ENCODE measurements at places on chromosomes 6 and 20. TPM values are rescaled to one million over a fixed set of nuclear protein-coding genes. Genes with fewer than 3 reads are reported as not detected.

Gene TUBB2A
- 122 TPM for total RNA-seq

GRCh38 chr6:6747371-6747770 lies 158.9 kb downstream of the LY86 start:
- H3K27ac ChIP-seq: no peak overlapping the region
- no peaks in the 10 kb centered on the region for H3K36me3 ChIP-seq
- H3K27me3 ChIP-seq: peaks cover 2% of the 10 kb centered on the region
- DNase-seq: no peak
- H3K4me3 ChIP-seq: no peak overlapping the region
- peaks cover 28% of the 10 kb centered on the region for H3K4me1 ChIP-seq

DNA sequence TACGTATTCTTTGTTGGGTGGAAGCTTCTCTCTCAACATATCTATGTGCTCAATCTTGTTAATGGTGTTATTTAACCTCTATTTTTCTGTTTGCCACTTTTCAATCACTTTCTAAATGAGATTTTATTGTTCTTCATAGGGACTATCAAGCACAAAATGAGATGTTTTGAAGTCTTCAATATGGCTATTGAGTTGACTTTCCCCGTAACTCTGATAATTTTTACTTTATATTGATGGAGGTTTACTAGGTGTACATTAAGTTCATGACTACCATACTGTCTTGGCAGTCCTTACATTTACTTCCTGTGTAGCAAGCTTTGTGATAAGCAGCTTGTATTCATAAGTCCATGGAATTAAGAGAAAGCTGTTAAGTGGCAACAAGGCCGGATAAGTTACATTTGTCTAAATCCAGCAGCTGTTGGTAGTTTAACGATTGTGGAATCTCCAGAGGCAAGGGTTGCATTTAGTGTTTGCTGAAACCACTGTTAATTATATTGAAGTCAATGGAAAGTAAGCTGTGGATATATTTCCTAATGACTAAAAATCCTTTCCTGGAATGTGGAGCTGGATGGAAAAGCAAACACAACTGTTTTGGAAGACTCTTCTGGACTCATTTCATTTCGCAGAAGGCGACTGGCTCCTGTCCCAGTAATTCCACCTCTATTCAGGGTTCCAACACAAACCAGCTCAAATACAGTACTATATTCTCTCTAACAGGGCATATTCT lies 57.3 kb upstream of the SMIM29 start:
- no peak overlapping the region for H3K27ac ChIP-seq
- DNase-seq: no peak
- no peaks in the 10 kb centered on the region for H3K36me3 ChIP-seq

DNA sequence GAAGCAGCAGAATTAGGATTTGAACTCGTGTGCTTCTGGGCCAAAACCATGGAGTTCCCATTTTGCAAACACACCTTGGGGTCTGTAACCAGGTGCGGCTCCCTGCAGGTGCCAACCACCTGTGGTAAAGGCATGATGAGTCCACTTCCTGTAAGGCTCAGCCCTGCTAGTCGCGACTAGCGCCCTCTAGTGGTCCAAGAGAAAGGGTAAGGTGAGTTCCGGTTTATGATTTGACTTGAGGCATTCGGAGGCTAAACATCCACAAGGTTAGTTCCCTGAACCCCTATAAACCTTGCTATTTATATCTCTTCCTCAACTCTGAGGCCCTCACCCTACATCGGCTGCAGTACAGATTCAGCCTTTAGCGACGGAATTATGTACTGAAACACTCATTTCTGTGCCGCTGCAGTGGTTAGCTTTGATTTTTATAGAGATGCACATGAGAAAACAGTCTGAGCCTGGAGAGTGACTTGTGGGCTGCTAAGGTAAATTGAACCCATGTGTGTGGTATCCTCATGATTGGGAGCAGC lies 173.4 kb downstream of the PLCB1 start:
- peak; percentile 15 for DNase-seq
- H3K27ac ChIP-seq: no peak overlapping the region
- no peak overlapping the region for H3K4me3 ChIP-seq
- H3K36me3 ChIP-seq: no peaks in the 10 kb centered on the region

DNA sequence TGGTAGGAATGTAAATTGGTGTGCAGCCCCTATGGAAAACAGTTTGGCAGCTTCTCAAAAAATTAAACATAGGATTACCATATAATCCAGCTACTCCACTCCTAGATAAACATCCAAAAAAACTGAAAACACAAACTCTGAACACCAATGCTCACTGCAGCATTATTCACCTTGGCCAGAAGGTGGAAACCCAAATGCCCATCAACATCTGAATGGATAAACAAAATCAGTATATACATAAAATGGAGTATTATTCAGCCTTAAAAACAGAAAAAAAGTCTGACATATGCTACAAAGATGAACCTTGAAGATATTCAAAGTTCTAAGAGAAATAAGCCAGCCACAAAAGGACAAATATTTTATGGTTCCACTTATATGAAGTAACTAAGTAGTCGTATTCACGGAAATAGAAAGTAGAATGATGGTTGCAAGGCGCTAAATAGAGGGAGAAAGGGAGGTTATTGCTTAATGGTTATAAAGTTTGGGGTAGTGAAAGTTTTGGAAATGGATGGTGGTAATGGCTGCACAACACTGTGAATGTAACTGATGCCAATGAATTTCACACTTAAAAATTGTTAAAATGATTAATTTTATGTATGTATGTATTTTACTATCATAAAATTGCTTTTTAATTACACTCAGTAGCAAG lies 4.0 kb downstream of the PHF10 start:
- no peak overlapping the region for H3K4me3 ChIP-seq
- H3K36me3 ChIP-seq: no peaks in the 10 kb centered on the region
- DNase-seq: no peak
- H3K27me3 ChIP-seq: no peaks in the 10 kb centered on the region

Gene TRIM31
- total RNA-seq: not detected

- DNase-seq: no peak
- H3K27ac ChIP-seq: no peak overlapping the region
- peaks cover 25% of the 10 kb centered on the region for H3K4me1 ChIP-seq
- H3K27me3 ChIP-seq: peaks cover 11% of the 10 kb centered on the region
Observed at GRCh38 chr20:32446301-32447100, 88.4 kb downstream of the ASXL1 start.

GRCh38 chr6:116251568-116252384 lies 2.1 kb downstream of the TSPYL4 start:
- H3K4me1 ChIP-seq: peaks cover 25% of the 10 kb centered on the region
- no peak overlapping the region for H3K27ac ChIP-seq
- H3K27me3 ChIP-seq: no peaks in the 10 kb centered on the region
- peaks cover 32% of the 10 kb centered on the region for H3K36me3 ChIP-seq

GRCh38 chr6:132959639-132960326 lies 145.4 kb downstream of the RPS12 start:
- no peak for DNase-seq
- H3K4me3 ChIP-seq: no peak overlapping the region
- H3K4me1 ChIP-seq: peaks cover 11% of the 10 kb centered on the region
- peaks cover 4% of the 10 kb centered on the region for H3K27me3 ChIP-seq
- H3K36me3 ChIP-seq: no peaks in the 10 kb centered on the region

GRCh38 chr20:59221707-59222252 lies 58.2 kb downstream of the ZNF831 start:
- peaks cover 12% of the 10 kb centered on the region for H3K4me1 ChIP-seq
- H3K4me3 ChIP-seq: peak overlapping the region; percentile 31
- H3K27ac ChIP-seq: no peak overlapping the region
- H3K36me3 ChIP-seq: no peaks in the 10 kb centered on the region
- peaks cover 42% of the 10 kb centered on the region for H3K27me3 ChIP-seq

DNA sequence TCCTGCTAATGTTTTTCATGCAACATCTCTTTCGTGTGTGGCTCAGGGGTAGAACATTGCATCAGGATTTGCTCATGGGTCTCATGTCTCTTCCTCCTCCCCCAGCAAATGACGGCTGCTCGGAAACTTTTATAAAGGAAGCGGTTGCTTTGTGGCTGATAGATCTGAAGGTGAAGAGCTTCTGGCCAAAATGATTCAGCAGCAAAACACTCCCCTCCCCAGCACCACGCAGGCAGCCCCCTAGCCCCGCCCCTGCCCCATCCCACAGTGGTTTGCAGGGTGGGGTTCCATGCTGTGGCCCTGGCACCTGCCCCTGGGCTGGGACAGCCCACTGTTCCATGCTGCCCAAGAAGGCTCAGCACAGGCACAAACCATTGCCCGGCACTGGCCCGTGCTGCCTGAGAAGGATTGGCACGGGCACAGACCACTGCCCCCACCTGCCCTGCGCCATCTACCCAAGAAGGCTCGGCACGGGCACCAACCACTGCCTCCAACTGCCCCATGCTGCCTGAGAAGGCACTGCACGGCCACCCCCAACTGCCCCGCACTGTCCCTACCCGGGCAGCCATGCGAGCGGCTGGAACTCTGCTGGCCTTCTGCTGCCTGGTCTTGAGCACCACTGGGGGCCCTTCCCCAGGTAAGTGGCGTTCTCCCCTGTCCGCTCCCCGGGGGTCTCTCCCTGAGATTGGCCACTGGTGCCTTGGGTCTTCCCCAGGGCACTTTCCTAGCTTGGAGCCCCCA lies at the start of gene CST7:
Gene CST7, plus strand, starts transcription at position 331 of the 741 bp plus-strand sequence. Its CDS starts 237 bp downstream, at position 568.
- no peak within 1 kb of the TSS for H3K4me3 ChIP-seq
- no peak within 1 kb of the TSS for H3K27ac ChIP-seq
- H3K4me1 ChIP-seq: no peaks in the 10 kb centered on the region
- H3K36me3 ChIP-seq: peaks cover 15% of the 10 kb centered on the region

- DNase-seq: peak; percentile 50
- no peak overlapping the region for H3K27ac ChIP-seq
- H3K27me3 ChIP-seq: peaks cover 32% of the 10 kb centered on the region
Observed at GRCh38 chr6:44339763-44340625, 2.5 kb upstream of the SPATS1 start.

Gene CLPSL2
- not detected for total RNA-seq

DNA sequence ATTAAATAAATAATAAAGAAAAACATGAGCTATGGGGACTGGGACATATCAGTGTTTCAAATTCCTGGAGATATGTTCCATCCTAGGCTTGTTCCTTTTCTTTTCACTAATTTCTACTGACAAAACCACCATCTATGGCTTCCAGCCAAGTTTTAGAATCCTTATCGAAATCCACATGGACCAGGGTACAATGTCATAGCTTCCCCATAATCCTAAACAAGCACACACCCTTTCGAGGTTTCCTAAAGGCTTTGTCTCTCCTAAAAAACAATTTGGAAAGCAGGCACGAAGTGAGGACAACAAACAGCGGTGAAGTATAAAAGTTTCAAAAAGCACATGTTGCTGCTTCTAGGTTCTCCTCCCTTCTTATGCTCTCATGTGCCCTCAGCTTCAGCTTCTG lies 13.3 kb upstream of the DST start:
- H3K36me3 ChIP-seq: peaks cover 63% of the 10 kb centered on the region
- DNase-seq: no peak
- H3K4me3 ChIP-seq: no peak overlapping the region
- peaks cover 86% of the 10 kb centered on the region for H3K4me1 ChIP-seq
- peak overlapping the region; percentile 38 for H3K27ac ChIP-seq

DNA sequence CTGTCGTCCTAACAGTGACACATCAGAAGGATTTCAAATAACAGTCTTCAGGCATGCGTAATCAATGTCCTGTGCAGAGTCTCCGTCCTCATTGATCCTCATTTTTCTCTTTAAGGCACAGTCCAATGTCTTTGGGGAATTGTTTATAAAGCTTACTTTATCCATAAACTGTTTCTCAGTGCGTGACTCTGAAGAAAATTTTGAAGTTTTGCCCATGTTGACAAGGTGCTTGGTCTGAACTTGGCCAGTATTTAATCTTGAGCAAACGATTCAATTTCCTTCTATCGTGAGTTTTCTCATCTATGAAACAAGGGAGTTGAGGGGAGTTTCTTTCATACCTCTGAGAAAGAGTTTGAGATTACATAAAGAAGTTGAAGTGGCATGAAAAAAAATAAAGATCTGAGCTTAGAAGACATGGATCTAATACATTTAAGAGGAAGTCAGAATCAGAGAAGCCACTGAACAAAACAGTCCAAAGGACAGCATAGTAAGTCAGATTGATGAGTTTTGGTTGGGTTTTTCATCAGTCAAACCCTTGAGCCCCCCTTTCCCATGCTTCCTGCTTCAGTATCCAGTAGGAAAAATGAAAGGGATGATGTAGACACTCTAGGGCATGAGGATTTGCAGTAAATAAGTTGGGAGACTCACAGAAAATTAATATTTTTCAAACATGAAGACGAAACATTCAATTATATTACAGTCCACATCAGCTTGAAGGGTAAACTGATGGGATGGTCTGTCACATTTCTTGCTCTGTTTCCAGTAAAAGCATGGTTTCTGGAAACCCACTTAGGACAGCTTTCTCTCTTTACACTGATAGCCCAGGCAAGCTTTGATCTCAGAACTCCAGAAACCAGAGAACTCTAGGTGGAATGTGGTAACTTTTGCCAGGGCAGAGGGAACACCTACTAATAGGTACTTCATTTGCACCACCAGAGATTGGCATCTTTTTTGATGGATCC lies 8.1 kb downstream of the EDN1 start:
- peaks cover 50% of the 10 kb centered on the region for H3K4me1 ChIP-seq
- H3K27me3 ChIP-seq: peaks cover 1% of the 10 kb centered on the region
- H3K4me3 ChIP-seq: no peak overlapping the region
- H3K36me3 ChIP-seq: peaks cover 41% of the 10 kb centered on the region
- no peak for DNase-seq

DNA sequence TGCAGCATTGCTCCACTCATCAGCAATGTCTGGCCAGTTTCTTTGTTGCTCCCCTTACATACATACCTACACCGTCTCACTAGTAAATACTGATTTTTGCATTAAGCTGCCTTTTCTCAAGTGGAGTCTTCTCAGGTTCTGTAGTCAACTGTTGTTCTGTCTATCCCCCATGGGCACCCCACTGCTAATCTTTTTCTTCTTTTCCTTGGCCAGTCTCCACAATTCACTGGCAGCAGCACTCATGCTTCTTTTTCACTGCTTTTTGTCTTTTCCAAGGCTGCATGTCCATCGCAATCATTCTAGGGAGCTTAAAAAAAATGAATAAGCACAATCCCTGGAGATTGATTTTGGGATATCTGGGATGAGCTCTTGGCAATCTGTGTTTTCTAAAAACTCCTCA lies 10.3 kb upstream of the ERVFRD-1 start:
- H3K27me3 ChIP-seq: peaks cover 1% of the 10 kb centered on the region
- H3K4me3 ChIP-seq: no peak overlapping the region
- peaks cover 27% of the 10 kb centered on the region for H3K4me1 ChIP-seq
- peaks cover 13% of the 10 kb centered on the region for H3K36me3 ChIP-seq
- no peak overlapping the region for H3K27ac ChIP-seq
- no peak for DNase-seq

DNA sequence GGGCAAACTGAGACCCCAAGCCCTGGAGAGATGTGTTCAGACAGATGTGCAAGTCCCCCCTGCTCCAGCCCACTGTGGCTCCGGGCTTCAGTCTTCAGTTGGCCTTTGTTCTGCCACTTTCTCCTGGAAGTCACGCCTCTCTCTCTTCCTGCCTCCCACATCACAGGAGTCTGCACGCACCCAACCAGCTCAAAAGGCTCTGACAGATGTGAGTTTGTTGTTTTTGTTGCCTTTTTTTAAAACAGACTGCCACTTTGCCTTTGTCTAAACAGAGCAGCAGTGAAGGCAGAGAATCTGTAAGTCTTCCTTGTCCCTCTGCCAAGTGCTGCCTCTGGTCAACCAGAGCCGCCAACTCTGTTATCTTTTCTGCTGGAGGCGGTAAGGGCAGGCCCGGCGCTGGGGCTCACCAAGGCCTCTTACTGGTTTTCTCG lies 149.7 kb downstream of the TFAP2C start:
- no peaks in the 10 kb centered on the region for H3K27me3 ChIP-seq
- DNase-seq: peak; percentile 48
- H3K27ac ChIP-seq: no peak overlapping the region
- no peaks in the 10 kb centered on the region for H3K36me3 ChIP-seq
- no peak overlapping the region for H3K4me3 ChIP-seq
- peaks cover 9% of the 10 kb centered on the region for H3K4me1 ChIP-seq

Measured in HFFc6 (cell line).